ENCODE measurements at places on chromosomes 12 and 14. TPM values are rescaled to one million over a fixed set of nuclear protein-coding genes. Genes with fewer than 3 reads are reported as not detected.
A peak's percentile ranks its signal among the peaks of the same experiment; 100 is the strongest.

DNA sequence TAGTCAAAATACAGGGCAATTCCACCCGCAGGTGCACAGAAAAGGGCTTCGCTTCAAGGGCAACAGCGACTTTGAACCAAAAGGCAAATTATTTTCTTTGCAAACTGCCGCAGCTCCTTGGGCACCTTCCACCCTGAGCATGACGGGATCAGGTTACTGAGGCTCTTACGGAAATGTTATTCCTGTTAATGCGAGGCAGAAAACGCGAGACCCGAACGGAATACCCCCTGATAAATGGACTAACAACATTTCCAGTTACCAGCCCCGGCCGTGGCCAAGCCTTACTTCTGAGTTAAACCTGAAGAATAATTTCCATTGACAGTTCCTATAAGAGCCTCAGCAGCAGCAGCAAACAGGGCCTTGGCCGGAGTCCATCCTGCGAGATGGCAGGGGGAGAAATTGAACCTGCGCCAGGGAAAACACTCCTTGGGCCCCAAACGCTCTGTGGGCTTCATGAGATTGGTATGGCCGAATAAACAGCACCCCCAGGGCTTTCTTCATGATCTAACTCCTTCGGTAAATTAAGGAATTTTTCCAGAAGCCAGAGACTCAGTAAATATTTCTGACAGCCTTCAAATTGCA, 70.0 kb upstream of the DICER1 start:
- H3K4me1 ChIP-seq, result no peaks in the 10 kb centered on the region
- DNase-seq, result no peak
- H3K4me3 ChIP-seq, result no peak overlapping the region
- no peak overlapping the region for H3K27ac ChIP-seq
- H3K36me3 ChIP-seq, result no peaks in the 10 kb centered on the region

DNA sequence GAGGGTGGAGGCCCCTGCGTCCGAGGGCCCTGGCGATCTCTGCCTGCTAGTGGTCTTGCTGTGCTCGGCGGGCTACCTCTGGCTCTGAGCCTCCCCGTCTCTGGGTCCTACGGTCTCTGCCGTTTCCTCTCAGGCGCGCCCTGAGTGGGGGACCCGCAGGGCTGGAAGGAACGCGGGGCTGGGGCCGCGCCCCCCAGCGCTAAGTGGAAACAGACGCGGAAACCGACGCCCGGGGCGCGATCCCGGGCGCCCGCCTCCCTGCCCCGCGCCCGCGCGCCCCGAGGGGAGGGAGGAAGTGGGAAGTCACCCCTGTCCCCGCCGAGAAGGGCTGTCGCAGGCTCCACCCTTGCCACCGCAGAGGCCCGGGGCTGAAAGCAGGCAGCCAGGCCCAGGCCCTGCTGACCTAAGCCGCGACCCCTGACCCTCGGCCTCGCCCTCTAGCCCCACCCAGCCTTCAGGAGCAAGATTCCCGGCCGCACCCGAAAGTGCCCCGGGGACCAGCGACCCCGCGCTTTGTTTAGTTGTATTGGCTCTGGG, 831 bp downstream of the CRIP1 start:
- H3K36me3 ChIP-seq, result no peaks in the 10 kb centered on the region
- peak overlapping the region; percentile 87 for H3K4me3 ChIP-seq
- H3K27me3 ChIP-seq, result peaks cover 26% of the 10 kb centered on the region
- H3K27ac ChIP-seq, result peak overlapping the region; percentile 85
- DNase-seq, result peak; percentile 89

DNA sequence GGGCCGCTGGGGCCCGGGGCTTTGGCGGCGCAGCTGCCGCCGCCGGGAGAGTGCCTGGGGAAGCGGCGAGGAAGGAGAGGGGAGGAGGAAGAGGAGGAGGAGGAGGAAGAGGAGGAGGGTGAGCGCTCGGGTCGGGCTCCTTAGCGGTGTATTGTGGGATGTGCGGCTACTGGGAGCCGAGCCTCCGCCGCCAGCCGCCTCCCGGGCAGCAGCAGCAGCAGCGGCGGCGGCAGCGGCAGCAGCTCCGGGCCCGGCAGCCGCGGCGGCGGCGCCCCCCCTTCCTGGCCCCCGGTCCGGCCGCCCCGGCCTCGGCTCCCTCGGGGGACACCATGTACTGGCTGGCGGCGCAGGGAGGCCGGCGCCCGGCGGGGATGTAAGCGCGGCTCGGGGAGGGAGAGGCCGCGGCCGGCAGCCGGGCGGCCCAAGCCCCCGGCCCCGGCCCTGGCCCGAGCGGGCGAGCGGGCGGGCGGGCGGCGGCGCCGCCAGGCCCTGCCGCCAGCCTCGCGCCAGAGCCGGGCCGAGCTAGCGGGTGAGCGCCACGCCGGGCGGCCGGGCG, at the start of gene SETD1B:
Gene SETD1B, plus strand, starts transcription at position 149 of the 556 bp plus-strand sequence. CDS start 729 bp downstream, outside the sequence.
- peak within 1 kb of the TSS; percentile 96 for H3K27ac ChIP-seq
- peak; percentile 48 for DNase-seq
- peak within 1 kb of the TSS; percentile 98 for H3K4me3 ChIP-seq
- H3K27me3 ChIP-seq, result peaks cover 34% of the 10 kb centered on the region

DNA sequence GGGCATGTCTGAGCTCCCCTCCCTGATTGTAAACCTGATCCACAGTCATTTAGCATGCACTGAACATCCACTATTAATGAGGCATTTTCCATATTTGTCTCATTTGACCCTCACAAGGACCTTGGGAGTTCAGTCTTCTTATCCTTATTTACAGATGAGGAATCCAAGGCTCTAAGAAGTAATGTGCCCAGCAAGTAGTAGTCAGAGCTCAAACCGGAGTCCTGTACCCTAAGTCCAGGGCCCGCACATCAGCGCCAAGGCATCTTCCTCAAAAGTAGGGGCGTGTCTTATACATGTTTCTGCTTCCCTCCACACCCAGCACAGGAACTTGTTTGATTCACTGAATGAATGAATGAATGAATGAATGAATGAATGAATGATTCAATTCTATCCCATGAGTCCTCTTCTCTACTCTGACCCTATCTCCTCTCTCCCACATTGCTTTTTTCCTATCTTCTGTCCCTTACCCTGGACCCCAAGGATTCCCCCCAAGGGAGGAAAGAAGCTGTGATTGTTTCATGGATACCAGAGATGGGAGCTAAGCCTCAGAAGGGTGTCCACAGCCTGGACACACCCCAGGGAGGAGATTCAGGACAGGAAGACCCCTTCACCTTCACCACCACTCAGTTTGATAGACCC, 21.8 kb upstream of the KRT8 start:
- DNase-seq, result no peak
- no peaks in the 10 kb centered on the region for H3K36me3 ChIP-seq
- H3K27ac ChIP-seq, result no peak overlapping the region
- no peaks in the 10 kb centered on the region for H3K4me1 ChIP-seq

DNA sequence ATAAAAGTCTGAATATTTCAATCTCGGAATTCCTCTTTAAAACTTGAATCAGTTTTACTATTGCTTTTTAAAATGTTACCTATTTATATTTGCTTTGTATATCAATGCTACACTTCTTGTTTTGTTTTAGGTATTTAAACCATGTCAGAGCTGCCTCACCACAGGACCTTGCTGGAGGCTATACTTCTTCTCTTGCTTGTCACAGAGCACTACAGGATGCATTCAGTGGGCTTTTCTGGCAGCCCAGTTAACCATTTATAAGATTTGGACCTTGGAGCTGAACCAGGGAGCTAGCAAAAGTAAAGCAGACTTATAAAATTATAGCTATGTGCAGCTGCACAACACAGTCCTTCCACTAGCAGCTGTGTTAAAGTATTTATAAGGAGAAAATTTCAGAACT, 12.8 kb downstream of the TRMT5 start:
- H3K4me3 ChIP-seq, result no peak overlapping the region
- no peaks in the 10 kb centered on the region for H3K36me3 ChIP-seq
- DNase-seq, result no peak
- H3K27ac ChIP-seq, result no peak overlapping the region

DNA sequence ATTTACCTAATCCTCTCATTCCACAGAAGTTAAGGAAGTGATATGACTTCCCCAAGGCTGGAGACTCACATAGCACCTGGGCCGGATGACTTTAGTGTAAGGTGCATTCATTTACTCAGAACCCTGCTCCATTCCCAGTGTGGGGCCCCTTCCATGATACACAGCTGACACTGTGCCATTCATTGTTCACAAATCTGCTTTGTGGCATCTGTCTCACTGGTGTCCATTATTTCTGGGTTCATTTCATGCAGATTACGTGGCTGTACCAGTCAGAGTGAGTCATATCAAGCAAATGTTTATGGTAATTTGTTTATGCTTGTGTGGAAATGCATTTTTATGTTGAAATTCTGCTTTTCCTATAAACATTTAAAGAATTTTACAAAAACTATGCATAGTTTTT, 5.2 kb downstream of the ANO4 start:
- DNase-seq, result no peak
- no peaks in the 10 kb centered on the region for H3K36me3 ChIP-seq
- H3K27me3 ChIP-seq, result peaks cover 4% of the 10 kb centered on the region
- H3K4me3 ChIP-seq, result no peak overlapping the region
- H3K27ac ChIP-seq, result no peak overlapping the region
- H3K4me1 ChIP-seq, result no peaks in the 10 kb centered on the region

TMCC3 gene
- polyA plus RNA-seq, result 19.2 TPM

TAS2R50 gene
- polyA plus RNA-seq, result not detected

PAPOLA gene
- polyA plus RNA-seq, result 77.1 TPM

All from immature natural killer cell (primary cell).